Daoy (cell line): ENCODE measurements at places on chromosomes 7 and 10. TPM values are rescaled to one million over a fixed set of nuclear protein-coding genes. Genes with fewer than 3 reads are reported as not detected.
A peak's percentile ranks its signal among the peaks of the same experiment; 100 is the strongest.

ADRB1 gene
- total RNA-seq: not detected in 2 replicates

TMEM176B gene
- 3.3 TPM in 1 of 2 replicates, not detected in the other for total RNA-seq

PAPOLB gene
- not detected in 2 replicates for total RNA-seq

TSPAN13 gene
- total RNA-seq: 33.7 and 35.5 TPM in 2 replicates

LEP gene
- not detected in 2 replicates for total RNA-seq

PRSS1 gene
- total RNA-seq: not detected in 2 replicates

LBX1 gene
- 0.06 TPM in 1 of 2 replicates, not detected in the other for total RNA-seq

PIK3AP1 gene
- 2.1 and 2.7 TPM in 2 replicates for total RNA-seq

SPDYE2B gene
- not detected in 2 replicates for total RNA-seq

JMJD1C gene
- total RNA-seq: 40.8 and 57.9 TPM in 2 replicates

HOXA13 gene
- total RNA-seq: 0.86 and 1.3 TPM in 2 replicates

CLDN4 gene
- total RNA-seq: 0.15 and 1.4 TPM in 2 replicates

GRCh38 chr7:138750901-138751464 is 46.8 kb upstream of the TMEM213 start:
- no peak for DNase-seq

DNA sequence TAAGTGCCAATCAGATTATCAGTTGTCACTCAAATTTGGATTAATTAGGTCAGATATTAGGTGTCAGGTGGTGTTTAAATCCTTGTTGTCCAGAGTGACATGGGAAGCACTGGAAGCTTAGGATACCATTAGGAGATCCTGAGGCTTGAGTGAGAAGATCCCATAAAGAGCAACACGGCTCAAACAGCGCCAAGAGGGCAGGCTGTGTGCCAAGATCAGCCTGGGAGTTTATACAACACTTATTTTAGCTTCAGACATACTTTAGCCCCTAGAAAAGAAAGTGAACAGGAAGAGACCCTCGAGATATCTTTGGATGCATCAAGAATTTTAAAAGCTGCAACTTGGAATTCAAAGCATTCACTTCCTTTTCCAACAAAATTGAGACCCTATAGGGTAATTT is 14.2 kb upstream of the ACTA2 start:
- DNase-seq: no peak

GRCh38 chr7:32941181-32941580 is 16.1 kb upstream of the FKBP9 start:
- DNase-seq: no peak

- no peak for DNase-seq
Observed at GRCh38 chr7:139521439-139521838, 2.0 kb upstream of the CLEC2L start.

DNA sequence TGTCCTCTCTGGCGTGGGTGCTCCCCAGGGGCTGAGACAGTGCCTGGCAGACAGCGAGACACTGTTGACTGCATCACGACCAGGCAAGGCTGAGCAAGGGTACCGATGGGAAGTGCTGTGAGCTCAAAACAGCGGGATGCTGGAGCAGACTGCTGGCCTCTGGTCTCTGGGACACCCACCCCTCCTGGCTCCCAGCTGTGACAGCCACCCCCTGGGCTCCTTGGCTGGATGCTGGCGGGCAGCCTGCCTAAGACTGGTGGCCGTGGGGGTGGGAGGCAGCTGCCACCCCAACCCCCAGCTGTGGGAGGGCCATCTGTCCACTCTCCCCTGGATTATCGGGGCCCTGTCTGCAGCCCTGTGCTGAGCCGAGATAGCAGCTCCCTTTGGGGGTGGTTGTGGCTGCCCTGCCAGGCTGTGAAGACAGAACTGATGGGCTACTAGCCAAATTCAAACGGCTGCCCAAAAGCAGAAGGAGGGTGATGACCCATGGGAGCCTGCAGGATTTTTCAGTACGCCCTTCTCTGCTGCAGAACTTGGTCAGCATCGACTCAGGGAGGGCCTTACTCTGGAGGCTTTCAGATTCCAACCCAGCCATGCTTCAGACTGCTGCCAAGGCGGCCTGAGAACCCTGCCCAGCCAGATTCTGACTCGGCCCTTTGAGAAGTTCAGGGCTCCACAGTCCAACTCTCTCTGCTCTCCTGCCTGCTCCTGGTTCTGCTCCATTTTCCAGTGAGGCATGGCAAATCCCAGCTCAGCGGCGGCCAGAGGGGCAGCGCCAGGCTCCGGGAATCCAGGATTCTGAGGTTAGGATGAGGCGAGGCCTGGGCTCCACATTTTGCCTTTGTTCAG is 125.3 kb downstream of the NEURL1 start:
- DNase-seq: no peak

DNA sequence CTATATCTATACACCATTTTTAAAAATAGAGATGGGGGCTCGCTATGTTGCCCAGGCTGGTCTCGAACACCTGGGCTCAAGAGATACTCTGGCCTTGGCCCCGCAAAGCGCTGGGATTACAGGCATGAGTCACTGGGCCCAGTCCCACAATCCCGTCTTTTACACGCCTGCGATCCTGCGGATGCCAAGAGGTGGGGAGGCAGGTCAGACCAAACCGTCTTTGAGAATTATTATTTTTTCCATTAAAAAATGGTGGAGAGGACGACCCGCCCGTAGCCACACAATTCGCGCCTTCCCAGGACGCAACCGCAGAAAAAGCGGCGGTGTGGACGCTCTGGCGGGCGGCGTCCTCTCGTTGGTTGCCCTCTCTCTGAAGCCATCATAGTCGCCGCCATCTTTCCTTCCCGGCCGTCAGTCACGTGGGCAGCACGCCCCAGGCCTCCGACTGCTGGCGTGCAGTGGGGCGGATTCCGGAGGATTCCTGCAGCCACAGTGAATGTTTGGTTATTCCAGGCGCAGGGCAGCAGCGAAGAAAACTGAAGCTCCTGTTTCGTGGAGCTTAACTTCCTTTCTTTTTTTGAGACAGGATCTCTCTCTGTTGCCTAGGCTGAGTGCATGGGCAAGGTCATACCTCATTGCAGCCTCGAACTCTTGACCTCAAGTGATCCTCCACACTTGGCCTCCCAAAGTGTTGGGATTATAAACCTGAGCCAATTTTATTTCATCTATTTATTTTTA is 9.9 kb upstream of the EPHB4 start:
- DNase-seq: peak; percentile 99

DNA sequence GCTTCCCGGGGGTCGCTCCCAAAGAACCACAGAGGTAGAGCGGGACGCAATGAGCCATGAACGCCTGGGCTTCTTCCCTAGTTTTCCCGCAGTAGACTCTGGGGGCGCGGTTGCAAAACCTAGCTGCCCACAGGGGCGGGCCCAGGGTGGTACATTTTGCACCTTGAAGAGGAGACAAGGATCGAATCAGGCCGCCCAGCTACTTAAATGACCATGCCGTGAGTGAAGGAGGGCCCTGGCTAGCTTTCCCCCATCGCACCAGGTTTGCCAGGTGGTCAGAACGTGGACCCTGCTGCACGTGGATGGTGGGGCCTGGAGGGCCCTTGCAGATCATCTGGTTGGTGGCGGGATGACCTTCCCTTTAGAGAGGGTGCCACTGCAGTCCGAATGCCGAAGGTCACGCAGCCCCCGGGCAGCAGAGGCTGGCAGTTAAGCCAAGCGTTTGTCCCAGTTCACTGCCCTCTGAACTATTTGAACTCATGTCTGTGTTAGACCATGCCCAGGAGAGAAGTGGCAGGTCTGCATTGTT is 604 bp upstream of the SHTN1 start:
- DNase-seq: peak; percentile 19

- no peak for DNase-seq
Observed at GRCh38 chr10:127080317-127080716, 116.1 kb downstream of the INSYN2A start.

DNA sequence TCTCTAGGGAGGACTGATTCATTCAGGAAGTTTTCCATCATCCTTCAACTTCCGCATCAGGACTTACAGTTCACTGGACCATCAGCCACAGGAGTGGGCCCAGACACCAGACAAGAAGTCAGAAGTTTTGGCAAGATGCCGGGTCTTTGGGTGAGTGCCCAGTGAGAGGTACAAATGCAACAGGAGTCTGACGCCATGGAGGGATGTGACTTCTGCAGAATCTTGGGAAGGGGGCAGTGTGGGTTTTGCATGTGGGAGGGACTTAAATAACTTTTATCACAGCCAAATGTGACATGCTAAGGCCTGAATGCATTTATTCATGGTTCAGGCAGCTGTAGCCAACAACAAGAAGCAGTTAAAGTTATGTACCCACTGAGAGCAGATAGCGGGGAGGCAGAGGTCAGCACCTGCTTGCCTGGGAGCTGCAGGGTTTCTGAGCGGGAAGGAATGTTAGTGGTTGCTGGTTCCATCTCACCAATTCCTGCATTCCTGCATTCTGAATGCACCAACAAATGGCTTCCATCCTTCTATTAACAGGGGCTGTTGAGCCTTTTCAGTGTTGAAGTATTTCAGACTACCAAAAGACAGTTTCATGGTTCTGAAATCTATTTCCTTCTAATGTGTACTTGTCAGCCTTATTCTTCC is 375.2 kb downstream of the PAXIP1 start:
- peak; percentile 76 for DNase-seq

DNA sequence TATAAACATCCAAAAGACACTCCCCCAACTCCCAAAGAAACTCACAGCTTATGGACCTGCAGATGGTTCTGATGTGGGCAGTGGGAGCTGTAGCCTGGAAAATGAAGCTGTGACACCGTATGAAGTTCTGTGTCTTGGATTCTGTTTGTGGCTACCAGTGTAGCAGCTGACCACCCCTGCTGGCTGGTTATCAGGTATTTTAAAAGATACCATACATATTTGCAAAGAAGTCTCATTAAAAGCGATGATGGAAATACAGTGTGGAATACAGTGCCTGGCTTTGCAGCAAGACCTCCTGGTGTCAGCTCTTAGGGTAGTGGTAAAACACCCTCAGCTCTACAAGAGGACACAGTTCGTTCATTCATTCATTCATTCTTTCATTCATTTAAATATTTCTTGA is 194.3 kb upstream of the PRKCQ start:
- no peak for DNase-seq

GRCh38 chr7:113550966-113551365 is 367.8 kb downstream of the PPP1R3A start:
- DNase-seq: no peak

GRCh38 chr7:34236057-34236456 is 330.7 kb downstream of the BMPER start:
- DNase-seq: no peak

DNA sequence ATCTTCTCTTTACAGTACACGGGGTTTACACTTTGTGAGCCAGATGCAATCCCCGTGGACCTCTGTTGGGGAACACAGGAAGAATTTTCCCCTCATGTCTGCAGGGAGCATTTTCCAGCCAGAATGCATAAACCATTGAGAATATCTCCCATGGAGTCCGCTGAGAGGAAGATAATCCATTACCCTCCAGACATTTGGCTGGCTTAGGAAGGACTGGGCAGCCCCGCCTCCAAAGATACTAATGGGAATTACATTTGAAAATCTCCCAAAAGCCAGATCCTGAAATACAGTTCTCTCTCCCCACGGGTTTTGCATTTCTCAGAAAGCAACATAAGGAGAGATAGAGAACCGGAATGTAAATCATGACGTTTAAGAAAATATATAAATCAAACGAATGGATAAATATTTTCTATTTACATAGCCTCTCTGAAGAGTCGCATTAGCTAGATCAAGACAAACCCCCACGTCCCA is 53.5 kb downstream of the TRIL start:
- peak; percentile 42 for DNase-seq

- no peak for DNase-seq
Observed at GRCh38 chr7:2086229-2086628, 146.5 kb downstream of the MAD1L1 start.

DNA sequence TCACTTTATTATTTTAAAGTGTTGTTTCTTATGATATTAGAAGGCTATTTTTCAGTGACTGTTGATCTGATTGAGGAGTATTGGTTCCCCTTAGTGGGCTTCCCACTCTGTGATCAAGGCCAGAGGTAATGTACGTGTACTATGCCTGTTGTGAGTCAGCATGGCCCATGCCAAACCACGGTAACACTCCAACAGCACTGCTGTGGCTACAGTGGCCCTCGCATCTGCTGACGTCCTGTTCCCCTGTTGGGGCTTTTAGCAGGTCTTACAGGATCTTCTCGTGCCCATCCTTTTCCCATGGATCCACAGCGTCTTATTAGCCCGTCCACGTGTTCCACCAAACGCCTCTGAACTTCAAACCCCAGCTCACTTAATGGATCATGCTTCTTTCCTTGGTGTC is 964.6 kb upstream of the CELF2 start:
- no peak for DNase-seq

DNA sequence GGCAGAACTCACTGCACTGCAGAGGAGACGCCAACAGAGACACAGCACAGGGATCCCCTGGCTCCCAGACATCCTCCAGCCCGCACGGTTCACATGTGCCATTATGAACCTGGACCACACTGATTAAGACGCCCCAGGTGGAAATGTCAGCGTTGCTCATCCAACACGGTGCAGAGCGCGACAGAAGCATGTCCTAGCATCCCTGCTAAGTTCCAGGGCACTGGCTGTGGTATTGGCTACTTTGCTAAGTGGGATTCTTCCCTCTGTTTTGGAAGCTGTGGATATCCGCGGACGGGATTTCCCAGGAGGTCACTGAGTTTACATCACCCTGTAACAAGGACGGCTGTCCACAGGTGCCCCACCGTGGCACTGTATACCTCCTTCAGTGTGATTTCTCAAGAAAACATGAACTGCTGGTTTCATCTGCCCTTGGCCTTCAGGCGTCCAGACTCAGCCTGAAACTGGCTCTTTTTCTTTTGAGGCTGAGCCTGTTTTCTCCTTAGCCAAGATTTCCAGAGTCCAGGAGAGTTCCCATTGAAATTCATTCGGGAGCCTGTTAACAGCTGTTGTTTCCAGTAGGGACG is 324.0 kb downstream of the WDR37 start:
- no peak for DNase-seq

DNA sequence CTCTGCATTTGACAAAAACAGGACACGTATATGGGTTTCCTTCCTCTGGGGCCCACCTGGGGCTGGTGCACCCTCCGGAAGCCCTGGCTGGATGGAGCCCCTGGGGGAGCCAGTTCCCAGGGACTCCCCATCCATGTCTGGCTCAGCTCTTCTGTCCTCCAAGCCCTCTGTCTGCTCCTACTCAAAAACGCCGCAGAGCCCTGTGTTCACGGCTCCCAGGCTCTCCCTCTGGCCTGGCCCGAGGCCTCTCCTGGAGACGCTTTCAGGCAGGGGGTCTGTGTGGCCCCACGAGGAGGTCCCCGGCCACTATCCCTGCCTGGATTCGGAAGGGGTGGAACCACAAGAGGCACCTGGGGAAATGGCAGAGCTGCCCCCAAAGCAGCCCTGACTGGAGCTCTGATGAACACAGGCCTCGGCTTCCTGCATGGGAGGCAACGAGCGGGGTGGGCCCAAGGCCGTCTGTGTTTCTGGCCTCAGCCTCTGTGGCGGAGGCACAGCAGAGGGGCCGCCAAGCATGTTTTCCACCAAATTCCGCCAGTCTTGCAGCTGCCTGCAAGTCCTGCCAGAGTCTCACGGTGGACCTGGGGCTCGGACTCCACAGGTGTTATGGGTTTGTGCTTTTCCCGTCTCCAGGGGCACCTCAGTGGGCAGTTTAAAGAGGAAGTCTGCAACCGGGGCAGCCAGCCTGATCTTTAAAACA is 22.6 kb upstream of the INPP5A start:
- no peak for DNase-seq

- DNase-seq: no peak
Observed at GRCh38 chr7:126185959-126186580, 1066.7 kb downstream of the GRM8 start.

GRCh38 chr10:112716076-112716475 is 234.0 kb upstream of the TCF7L2 start:
- no peak for DNase-seq
